ENCODE measurements at places on chromosomes 7 and 10.

DNA sequence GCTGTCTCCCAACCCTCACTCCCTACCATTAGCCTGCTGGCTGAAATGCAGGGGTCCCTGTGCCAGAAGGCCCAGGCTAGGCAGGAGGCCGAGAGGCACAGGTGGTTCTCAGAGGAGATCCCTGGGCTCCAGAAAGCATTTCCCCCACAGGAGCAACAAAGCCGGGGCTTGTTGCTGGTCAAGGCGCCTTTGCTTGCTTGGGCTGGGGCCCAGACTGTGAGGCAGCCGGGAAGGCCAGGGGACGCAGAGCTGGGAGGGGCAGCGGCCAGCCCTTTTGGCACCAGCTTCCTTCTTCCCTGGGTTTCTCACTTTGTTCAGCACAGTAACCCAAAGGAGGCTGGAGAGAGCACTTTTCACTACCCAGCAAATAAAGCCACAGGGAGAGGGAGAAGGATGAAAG is 48.6 kb downstream of the FBXW4 start:
- no peak for DNase-seq

DNA sequence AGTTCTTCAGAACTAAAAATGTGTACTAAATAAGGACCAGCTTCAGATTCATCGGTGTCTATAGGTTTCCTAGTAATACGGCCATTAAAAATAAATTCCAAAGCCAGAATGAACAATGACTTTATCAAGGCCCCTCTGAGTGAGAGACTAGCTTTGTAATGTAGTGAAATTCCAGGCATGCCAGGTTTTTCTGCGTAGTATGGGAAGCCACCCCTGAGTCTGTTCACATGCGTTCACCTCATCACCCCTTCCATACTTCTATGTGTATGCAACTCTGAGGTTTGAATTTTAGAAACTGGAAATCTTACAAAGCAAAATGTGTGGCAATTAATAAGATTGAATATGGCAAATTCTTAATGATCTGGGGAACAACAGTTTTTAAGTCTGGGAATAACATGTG is 24.5 kb downstream of the RNF32 start:
- DNase-seq: no peak

DNA sequence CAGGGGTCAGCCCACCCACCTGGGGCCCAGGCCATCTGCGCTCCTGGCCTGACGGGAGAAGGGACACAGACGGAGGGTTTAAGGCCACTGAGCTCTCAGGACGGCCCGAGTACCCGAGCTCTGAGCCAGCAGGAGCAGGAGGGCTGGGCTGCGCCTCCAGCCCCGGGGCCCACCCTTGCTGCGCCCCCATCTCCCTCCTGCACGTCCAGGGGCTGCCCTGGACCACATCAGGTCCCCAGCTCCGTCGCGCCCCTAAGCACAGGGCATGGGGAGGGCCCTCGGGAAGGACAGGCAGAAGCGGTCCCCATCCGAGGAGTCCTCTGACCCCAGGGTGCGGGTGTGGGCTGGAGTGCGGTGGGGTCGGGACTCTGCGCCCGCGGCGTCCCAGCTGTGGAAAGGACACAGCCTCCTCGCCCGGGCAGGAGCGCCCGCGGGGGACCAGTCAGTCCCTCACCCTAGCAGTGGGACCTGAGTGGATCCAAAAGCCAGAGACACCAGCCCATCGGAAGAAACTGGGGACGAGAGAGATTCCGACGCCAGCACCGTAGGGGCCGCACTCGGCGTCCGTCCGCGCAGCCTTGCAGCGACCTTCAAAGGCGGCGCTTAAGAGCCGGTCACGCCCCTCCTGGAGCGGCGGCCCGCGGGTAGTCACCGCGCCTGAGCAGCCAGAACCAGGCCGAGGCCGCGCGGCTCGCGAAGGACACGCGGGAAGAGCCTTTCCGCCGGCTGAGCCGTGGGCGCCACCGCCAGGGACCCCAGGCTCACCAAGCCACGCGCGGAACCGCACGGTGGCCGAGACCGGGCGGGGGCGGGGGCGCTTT is 15.9 kb downstream of the CAMK2B start:
- DNase-seq: no peak

DNA sequence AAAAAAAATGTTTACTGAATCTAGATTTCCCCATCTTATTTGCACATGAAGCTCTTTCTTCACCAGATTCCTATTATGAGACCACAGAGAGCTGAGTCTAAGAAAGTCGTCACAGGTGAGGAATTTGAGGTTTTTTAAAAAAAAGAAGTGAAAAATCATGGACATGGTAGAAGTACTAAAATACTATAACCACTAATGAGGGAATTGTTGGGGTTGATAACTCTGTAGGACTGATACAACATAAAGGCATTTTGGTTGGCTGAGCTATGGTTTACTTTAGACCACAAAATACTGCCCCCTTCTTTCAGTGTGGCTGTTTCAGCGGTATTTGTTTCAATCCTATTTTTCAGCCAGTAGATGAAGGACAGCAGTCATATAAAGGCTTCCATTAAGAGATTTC is 1111.3 kb downstream of the TYW1 start:
- peak; percentile 55 for DNase-seq

DNA sequence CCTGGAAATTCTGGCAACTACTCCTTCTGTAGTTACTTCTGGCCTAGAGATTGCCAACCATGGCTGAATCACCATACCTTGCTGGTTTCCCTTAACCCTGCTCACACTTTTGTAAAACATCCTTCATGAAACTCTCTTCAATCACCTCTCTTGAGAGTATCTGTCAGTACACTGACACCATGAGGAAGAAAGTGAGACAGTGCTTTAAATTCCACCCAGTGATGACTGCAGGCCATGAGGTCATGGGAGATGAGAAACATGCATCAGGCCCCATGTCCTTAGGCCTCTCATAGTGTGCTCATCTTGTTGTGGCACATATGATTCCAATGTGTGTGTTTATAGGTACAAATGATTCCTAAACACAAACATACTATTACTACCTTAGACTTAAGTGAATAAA is 24.6 kb upstream of the NAMPT start:
- DNase-seq: no peak

- no peak for DNase-seq
These were observed 58.3 kb downstream of the SLC39A12 start for GRCh38 chr10:18010050-18010449.

- no peak for DNase-seq
These were observed 123.2 kb upstream of the RAB18 start for GRCh38 chr10:27380929-27381358.

- no peak for DNase-seq
These were observed 30.9 kb downstream of the CALML5 start for GRCh38 chr10:5468262-5469106.

GRCh38 chr10:89138755-89139490 is 68.2 kb downstream of the CH25H start:
- DNase-seq: no peak

DNA sequence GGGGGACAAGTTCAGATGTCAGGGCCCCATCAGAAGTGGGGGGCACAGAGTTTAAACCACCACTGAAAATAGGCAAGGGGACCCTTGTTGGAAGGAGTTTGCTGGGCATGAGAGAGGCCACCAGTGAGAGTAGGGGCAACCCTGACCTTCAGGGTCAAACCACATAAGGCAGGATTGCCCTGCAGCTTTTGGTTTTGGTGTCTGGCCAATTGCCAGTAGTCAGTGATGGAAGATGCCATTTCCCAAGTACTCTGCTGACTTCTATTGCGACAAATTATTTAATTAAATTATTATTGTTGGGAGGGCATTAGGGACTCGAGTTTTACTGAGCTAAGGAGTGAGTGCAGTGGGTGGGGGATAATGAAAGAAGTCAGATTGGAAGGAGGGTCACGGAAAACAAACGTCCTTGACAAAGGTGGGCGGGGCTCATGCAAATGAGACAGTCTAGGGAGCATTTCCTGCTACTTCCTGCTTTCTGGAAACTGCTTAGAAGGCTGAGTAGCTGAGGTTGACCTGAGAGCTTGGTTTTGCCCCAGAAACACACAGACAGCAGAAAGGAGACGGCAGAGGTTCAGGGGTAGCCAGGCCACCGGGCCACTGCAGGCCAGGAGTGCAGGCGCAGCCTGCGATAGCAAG is 74.2 kb upstream of the ANLN start:
- no peak for DNase-seq

GRCh38 chr10:8321990-8322389 is 267.5 kb downstream of the GATA3 start:
- no peak for DNase-seq

- no peak for DNase-seq
These were observed 45.5 kb downstream of the VWA2 start for GRCh38 chr10:114284346-114285071.

DNA sequence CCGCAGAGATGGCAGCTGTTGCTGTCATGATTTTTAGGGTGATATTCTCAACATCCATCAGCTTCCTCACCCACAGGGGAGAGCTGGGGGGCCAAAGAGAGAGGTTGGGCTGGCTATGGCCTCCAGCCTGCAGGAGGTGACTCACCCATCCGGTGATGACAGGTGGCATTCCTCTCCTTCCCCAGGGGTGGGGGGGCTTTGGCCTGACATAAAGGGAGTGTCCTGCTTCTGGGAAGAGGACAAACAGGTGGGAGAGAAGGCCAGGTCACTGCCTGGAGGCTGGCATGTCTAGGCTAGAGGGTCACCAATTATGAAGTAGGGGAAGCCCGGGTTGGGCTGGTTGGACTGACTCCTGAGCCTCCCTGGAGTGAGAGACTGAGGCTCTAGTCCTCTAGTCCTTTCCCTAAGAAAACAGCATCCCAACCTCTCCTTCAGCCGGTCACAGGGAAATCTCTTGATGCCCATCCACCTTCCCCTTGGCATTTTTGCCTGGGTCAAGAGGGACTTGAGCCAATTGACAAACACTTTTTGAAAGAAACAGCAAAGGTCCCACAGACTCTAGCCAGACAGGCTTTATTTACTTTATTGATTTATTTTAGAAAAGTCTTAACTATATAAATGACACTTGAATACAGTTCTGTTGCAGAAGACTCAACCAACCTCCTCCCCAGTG is 79.8 kb upstream of the ZNF716 start:
- no peak for DNase-seq

DNA sequence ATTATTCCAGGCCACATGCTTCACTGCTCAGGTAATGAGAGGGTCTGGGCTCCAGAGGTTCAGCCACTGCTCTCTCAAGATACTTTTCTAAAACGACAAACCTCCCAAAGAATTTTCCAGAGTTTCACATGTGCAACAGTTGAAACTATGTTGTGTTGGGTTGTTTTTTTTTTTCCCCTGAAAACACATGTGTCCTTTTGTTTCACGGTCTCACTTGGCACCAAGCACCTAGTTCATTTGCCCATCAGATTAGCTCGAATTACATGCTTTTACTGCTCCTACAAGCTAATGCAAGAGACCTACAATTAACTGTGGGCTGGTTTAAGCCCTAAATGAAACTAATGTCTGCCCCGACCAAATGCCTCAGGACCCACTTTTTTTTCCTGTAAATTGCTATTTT is 313.3 kb downstream of the FGFR2 start:
- no peak for DNase-seq

DNA sequence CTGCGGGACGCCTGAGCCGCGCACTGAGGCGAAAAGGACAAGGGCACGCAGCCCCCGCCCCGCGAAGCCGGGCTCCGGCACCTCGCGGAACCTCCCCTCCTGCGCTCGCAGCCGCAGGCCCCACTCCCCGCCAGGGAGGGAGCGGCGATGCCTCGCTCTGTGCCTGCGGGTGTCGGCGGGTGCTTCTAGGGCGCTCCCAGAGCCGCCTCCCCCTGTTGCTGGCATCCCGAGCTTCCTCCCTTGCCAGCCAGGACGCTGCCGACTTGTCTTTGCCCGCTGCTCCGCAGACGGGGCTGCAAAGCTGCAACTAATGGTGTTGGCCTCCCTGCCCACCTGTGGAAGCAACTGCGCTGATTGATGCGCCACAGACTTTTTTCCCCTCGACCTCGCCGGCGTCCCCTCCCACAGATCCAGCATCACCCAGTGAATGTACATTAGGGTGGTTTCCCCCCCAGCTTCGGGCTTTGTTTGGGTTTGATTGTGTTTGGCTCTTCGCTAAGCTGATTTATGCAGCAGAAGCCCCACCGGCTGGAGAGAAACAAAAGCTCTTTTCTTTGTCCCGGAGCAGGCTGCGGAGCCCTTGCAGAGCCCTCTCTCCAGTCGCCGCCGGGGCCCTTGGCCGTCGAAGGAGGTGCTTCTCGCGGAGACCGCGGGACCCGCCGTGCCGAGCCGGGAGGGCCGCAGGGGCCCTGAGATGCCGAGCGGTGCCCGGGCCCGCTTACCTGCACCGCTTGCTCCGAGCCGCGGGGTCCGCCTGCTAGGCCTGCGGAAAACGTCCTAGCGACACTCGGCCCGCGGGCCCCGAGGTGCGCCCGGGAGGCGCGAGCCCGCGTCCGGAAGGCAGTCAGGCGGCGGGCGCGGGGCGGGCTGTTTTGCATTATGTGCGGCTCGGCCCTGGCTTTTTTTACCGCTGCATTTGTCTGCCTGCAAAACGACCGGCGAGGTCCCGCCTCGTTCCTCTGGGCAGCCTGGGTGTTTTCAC is 519 bp downstream of the ITGB8 start:
- no peak for DNase-seq

GRCh38 chr7:134448356-134449229 is 10.3 kb downstream of the AKR1B1 start:
- peak; percentile 60 for DNase-seq

DNA sequence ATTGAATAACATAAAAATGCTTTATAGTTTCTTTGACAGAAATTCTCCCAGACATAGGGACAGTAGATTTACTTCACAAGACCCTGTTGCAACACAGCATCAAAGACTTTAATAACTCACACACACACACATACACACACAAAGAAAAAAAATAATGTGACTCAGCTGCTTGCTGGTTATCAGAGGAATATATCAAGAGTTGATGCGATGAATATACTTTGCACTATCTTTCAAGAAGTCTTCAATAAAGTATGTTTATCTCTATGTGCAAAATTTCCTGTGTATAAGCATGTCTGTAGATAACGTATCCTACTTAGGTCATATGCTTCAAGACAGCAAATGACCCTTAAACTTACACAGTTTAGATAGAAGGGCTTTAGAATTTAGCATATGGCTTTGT is 243.1 kb downstream of the ARL4A start:
- no peak for DNase-seq

- DNase-seq: no peak
These were observed 541 bp downstream of the ELMO1 start for GRCh38 chr7:37448011-37448635.

GRCh38 chr7:103856929-103857328 is 132.5 kb downstream of the RELN start:
- no peak for DNase-seq

DNA sequence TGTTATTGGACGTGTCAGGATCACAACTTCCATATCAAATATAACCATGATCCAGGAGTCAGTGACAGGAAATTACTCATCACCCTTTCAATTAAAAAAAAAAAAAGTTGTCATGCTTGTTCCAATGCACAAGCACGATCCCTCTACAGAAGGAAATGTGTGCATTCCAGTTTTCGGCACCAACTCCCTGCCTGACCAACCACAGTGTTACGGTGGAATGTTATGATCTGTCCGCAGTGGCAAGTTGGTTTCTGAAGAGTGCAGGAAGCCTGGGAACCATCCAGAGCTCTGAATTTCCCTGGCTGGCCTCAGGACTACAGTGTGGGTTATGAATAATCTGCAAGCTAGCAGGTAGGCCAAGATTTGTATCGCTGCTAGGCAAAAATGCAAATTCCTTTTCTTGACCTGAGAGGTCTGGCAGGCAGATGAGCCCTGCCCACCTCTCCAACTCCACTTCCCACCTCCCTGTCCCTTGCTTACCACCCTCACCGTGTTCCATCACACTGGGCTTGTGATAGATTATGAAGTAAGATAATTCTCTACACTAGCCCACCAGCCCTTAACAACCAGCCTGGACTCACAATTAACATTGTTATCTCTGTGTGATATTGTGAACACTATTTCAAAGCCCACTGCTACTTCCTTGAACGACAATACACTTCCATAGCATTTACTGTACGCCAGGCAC is 20.4 kb downstream of the FRMPD2 start:
- DNase-seq: peak; percentile 60
